ENCODE measurements at places on chromosomes 4 and X.

DNA sequence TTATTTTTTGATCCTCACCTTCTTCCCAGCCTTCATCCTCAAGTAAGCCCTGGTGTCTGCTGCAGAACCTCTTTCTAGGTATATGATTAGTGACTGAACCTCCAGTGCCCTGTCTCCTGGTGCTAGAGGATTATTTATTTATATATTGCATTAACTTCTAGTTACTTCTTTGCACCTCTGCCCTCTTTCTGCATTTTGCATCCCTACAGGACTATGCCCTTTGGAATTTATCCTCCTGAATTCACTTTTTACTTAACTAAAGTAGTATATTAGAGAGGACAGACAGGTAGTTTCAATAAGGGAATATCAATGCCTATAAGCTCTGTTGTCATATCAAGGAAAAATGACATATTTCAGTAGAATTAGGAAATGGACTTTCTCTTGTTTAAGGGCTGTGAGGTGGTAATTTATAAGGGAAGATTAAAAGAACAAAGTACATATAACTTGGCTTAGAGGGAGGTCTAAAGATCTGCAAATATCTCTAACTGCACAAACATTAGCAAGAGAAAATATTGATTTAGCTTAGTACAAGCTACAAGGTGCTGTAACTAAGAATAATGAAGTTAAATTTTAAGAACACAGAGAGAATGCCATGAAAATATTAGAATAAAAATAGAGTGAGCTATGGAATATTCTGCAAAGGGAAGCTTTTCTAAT, 181.7 kb downstream of the TEX13A start:
- DNase-seq = no peak

GRCh38 chr4:147311956-147312355, 168.9 kb upstream of the EDNRA start:
- no peak for DNase-seq

- no peak for DNase-seq
These were observed 27.9 kb downstream of the TRIM61 start for GRCh38 chr4:164949448-164950143.

DNA sequence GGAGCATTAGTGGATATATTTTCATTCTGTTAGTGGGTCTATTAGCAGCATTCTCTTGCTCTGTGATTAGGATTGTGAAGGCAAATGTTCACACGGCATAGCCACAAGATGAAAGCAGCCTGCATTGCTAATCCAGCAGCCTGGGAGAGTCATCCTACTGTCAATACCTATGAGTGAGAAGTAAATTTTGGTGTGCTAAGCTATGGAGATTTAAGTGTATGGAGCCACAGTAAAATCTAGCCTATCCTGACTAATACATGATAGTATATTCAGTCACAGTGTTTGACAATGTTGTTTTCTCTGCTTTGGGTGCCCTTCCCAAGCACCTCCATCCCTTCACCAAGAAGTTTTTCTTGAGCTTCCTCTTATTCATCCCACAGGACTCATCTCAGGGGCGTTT, 47.2 kb upstream of the TMPRSS11F start:
- DNase-seq = no peak

DNA sequence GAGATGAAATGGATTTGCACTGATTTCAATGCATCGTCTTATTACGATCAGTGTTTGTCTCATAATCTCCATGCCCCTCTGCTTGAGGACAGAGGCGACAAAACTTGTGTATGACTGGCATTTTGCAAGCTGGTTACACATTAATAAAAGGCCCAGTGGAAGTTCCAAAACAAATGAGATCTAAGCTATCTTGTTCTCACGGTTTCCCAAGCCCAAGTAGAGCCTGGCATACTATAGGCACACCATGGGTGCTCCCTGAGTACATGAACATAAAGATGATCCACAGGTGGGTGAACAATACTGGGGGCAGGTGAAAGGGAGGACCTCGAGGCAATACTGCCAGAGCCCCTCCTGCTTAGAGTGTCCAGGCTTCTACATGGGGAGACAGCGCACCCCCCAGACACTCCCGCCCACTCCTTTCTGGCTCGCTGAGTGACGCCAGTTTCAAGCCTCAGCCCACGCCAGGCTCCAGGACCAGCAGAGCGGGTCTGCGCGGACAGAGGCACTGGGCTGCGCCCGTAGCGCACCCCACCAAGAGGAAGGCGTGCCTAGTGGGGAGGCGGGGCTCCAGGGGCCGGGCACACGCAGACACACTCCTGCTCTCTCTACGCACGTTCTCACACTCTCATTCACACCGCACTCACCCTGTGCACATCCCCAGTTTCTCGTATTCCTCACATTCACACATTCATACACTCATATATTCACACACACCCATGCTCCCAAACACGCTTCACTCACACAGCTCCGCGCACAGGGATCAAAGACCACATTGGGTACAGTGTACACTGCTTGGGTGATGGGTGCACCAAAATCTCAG, 8.9 kb upstream of the GSX2 start:
- no peak for DNase-seq

DNA sequence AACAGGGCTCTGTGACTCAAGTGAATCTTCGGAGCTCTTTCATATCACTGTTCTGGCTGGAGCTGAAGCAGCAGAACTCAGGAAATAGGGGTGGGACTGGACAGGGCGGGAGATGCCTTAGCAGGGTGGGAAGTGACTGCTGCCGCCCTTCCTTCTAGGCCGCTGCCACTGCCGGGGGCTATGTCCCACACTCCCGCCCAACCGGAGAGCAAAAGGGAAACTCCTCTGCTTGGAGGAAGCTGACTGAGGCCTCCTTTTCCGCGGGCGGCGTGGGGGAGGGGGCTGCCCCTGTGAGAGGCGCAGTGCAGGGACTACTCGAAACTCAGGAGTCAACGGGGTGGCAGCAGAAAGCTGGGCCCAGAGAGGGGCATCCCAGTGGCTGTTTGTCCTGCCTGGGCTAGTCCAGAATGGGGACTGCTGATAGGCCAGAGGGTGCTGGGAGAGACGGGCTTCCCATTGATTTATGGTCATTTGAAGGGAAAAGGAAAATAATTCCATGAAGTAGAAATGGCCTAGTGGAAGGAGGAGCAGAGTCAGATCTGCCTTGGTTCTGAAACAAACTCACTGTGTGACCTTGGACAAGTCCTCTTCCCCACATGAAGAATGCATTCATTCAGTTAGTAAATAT, 36.9 kb downstream of the STARD8 start:
- DNase-seq = no peak

DNA sequence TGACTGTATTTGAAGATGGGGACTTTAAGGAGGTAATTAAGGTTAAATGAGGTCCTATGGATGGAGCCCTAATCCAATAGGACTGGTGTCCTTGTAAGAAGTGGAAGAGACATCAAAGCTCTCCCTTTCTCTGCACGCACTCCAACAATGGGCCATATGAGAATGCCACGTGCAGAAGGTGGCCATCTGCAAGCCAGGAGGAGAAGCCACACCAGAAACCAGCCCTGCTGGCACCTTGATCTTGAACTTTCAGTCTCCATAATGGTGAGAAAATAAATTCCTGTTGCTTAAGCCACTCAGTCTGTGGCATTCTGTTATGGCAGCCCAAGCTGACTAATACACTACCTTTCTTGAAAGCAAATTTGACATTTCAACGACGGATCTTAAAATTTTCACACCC, 73.2 kb downstream of the SMARCA1 start:
- no peak for DNase-seq

DNA sequence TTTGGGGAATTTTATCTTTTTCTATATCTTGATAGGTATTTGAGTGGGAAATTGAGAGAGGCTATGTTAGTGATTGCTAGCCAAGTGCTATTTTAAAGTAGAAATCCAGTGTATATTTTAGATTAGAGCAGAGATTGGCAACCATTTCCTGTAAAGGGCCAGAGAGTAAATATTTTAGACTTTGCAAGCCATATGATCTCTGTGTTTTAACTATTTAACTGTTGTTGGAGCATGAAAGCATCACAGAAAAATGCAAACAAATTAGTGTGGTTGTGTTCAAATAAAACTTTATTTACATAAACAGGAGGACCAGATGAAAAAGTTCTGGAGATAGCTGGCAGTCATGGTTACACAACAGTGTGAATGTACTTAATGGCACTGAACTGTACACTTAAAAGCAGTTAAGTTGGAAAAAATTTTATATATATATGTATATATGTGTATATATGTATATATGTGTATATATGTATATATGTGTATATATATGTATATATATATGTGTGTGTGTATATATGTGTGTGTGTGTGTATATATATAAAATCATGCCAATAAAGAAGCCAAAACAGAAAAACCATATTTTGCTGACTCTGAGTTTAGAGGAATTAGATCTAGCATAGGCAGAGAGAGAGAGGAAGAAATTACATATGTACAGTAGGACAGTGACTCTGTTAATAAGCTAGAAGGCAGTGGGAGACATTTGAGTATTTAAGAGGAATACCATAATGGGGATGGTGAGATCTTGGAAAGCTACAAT, 83.4 kb downstream of the TMEM164 start:
- DNase-seq = no peak

DNA sequence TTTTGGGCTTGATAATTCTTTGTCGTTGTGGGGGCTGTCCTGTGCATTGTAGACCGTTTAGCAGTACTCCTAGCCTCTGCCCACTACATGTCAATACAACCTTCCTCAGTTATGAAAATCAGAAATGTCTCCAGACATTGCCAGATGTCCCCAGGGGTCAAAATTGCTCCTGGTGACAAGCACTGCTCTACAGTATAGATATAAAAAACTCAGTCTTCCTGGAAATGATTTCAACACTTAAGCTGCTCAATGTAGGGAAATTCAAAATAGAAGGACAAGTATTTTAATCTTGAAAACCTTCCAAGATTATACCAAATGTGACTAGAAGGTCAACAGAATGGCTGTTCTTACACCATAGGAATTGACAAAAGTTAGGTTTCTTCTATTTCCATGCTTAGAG, 288.7 kb upstream of the MAGEB2 start:
- no peak for DNase-seq

GRCh38 chrX:80512924-80513323, 92.7 kb downstream of the TENT5D start:
- no peak for DNase-seq

DNA sequence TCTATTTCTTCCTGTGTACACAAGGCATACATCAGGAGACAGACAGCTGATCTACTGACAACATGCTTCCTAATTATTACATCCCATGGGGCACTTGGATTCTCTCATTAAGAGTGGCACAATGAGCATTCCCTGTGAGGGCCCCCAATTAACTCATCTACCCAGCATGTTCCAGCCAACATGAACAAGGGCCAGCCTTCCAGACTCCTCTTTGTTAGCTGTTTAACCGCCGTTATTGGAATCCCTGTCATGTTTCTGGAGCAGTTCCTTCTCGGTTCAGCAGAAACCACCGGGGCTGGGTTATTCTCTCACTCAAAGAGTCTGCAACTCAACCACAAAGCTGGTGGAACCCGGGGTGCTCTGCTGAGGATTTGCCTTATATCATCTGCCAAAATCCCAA, 9.9 kb upstream of the GPM6B start:
- no peak for DNase-seq

GRCh38 chr4:187485676-187486075, 509.9 kb upstream of the ZFP42 start:
- DNase-seq = no peak

- no peak for DNase-seq
These were observed 6.8 kb upstream of the SLC25A6 start for GRCh38 chrX:1398431-1399340.

GRCh38 chr4:6740347-6740746, 24.4 kb downstream of the BLOC1S4 start:
- DNase-seq = no peak

DNA sequence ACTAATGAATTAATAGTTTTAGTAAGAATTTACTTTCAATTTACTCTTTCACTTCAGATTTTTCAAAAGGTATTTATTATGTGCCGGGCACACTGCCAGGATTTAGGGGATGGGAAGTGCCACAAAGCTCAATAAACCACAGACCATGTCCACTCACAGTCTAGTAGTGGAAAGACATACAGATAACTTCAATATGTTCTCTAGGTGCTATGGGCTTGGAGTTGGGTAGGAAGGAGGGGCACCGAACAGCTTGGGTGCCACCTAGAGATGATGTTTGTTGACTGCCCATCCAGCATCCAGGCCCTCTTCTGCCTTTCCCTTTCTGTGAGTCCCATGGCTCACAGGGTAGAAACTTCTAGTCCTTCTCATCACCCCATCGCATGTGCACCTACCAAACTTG, 17.8 kb downstream of the MFAP3L start:
- no peak for DNase-seq

DNA sequence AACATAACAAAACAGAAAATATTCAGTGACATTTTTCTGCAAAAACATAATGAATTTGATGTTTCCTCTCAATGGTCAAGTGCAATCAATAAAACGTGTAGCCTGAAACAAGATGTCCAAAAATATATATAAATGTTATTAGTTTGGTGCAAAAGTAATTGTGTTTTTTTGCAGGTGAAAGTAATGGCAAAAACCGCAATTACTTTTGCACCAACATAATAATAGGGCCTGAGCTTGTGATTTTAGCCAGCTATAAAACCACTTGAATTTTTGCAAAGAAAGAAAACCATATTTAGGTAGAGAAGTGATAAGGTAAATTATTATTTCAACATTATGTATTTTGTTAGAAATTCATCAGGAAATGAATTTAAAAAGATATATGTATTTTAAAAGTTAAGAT, 475.3 kb upstream of the AMOT start:
- no peak for DNase-seq

- DNase-seq = no peak
These were observed 496.7 kb downstream of the SPRY1 start for GRCh38 chr4:123893011-123893981.

DNA sequence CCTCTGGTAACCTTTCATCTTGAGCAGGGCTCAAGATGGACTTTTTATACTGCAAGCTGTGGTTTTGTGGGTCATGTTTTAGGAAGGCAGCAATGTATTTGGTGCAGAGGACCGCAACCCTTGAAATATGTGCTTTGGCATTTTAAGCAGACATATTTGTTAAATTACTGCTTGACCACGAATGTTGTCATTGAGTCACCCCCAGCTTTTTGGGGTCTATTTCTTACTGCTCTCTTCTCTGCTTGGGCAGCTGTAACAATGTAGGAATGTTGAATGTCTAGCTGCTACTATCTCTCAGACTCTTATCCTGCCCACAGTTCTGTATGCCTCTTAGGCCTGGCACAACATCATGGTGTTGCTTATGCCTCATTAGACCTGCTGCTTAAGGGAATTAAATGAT, 6.0 kb downstream of the RBPJ start:
- DNase-seq = no peak

GRCh38 chr4:2322841-2323240, 60.9 kb upstream of the MXD4 start:
- DNase-seq = no peak

DNA sequence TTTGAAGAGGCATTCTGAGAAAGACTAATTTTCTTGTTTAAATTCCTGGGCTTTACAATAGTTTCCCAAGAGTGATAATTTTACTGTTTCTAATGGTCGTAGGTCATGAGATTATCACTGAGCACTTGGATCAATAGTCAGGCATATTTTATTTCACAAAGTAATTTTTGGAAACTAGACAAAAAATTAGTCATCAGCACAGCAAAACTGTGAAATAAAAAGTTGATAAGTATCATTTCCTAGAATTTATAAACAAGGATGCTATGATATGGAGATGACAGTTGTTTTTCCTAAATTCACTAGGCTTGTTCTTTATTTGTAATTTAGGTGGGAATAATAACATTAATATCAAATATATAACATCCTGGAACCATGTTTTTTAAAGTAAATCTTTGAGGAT, 33.0 kb downstream of the SULT1B1 start:
- no peak for DNase-seq

- DNase-seq = no peak
These were observed 57.3 kb downstream of the FRYL start for GRCh38 chr4:48722509-48723446.

Measured in NCI-H2171 (cell line).